ENCODE measurements at places on chromosomes 4 and X.
A peak's percentile ranks its signal among the peaks of the same experiment; 100 is the strongest.

DNA sequence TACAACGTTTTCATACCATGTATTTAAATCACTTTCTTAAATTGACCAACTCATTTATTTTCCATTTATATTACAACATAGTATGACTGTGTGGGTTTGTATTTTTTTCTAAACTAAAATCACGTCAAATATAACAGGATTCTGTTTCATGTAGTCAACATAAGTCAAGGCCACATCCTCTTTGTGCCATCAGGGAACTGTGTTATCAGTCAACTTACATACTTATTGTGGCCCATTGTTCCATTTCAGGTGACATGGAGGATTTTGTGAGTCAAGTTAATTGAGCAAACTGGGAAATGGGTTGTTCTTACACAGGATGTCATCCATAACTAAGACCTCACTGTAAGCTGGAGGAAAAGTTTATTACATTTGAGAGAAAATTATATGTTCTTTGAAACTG, 35.9 kb downstream of the STK26 start:
- no peak for DNase-seq

DNA sequence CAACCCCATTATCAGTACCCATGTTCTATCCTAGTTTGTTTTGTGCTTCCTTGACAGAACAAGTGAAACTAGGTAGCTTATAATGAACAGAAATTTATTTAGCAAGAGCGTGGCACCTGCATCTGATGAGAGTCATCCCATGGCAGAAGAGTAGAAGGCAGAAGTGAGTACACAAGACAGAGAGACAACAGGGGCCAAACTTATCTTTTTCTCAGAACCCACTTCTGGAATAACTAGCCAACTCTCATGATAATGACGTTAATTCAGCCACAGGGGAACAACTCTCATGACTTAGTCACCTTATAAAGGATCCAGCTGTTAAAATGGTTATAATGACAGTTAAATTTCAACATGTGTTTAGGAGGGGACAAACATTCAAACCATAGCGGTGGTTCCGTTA, 644.9 kb downstream of the TECRL start:
- DNase-seq, result no peak

- no peak for DNase-seq
These were observed 83.3 kb downstream of the AKAP4 start for GRCh38 chrX:50117476-50117875.

DNA sequence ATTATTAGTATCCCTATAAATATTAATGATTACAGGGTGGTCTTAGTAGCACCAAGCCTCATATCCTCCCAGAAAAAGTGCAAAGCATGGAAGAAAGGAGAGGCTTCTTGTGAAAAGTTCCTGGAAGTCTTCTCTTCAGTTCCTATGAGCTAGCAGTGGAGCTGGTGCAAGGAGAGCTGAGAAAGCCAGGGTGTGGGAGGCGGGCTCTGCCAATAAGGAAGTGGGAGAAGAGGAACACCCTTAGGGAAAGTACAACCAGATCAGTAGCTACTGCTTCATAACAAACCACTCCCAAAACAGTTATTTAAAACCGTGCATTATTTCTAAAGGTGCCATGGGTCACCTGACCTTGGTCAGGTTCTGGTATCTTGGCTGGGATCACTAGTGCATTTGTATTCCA, 72.4 kb downstream of the MAP9 start:
- DNase-seq, result no peak

DNA sequence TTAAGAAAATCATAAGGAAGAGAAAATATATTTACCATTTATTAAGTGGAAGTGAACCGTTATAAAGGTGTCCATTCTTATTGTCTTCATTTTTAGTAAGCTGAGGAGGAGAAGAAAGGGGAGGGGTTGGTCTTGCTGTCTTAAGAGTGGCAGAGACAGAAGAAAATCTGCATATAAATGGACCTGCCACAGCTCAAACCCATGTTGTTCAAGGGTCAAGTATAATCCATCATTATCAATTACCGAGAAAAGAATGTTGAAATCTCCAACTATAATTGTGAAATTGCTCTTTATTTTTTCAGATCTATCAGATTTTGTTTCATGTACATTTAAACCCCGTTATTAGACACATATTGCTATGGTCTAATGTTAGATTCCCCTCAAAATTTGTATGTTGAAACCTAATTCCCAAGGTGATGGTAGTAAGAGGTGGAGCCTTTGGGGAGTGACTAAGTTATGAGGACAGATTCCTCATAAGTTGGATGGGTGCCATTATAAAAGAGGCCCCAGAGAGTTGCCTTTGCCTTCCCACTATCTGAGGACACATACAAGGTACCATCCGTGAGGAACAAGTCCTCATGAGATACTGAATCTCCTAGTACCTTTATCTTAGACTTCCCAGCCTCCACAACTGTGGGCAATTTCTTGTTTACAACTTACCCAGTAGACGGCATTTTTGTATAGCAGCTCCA, 58.5 kb upstream of the SMAD1 start:
- no peak for DNase-seq

- peak; percentile 54 for DNase-seq
These were observed at the start of gene GPRASP3 for GRCh38 chrX:102720237-102721168. TSS of gene GPRASP3 (plus strand) at chrX:102720743. CDS start at chrX:102748996, 28,253 bp downstream.

DNA sequence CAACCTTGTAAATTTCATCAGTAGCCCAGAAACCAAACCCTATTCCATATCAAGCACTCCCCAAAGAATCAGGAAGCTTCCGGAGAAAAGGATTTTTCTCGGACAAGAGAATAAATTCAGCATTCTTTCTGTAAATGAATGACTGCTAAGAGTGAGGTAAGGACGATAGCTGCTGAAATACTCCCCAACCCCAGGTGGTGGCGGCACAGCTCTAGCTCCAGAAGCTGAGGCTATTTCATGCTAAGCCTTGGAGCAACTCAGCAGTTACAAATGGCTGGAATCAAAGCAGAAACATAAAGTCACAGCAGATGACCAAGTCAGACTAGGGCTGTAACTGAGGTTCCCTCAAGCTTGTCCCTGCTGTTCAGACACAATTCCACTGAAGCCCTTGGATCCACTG, 13.9 kb upstream of the PCDH19 start:
- no peak for DNase-seq

- DNase-seq, result no peak
These were observed 22.4 kb upstream of the ARMCX4 start for GRCh38 chrX:101462892-101463291.
